ENCODE measurements at places on chromosomes 2 and 18.

DNA sequence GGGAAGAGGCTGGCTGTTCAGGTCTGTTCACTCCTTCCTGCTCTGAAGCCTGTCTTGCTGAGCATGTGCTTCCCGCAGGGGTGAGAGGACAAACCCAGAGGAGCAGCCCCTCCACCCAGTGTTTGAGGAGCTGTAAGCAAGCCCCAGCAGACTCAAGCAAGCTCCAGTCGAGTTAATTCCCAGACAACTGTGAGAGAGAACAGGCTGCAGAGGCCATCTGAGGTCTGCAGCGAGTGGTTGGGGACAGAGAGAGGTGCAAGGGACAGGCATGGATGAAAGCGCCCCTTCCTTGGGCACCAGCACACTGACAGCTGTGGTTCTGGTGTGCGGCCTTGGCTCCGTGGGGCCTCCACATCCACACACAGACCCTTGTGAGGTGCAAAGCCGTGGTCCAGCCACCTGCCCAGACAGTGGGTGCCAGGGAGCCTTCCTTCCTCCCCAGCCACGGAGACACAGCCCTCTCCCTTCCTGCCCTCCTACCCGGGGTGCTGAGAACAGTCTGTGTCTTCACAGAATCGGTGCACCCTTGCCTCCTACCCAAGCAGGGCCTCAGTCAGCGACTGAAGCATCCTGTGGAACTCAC, 36.2 kb downstream of the MAL start:
- DNase-seq: no peak

- no peak for DNase-seq
Measured at GRCh38 chr18:2083691-2084090, 487.6 kb downstream of the METTL4 start.

- DNase-seq: no peak
Measured at GRCh38 chr2:205284334-205284733, 398.0 kb upstream of the NRP2 start.

DNA sequence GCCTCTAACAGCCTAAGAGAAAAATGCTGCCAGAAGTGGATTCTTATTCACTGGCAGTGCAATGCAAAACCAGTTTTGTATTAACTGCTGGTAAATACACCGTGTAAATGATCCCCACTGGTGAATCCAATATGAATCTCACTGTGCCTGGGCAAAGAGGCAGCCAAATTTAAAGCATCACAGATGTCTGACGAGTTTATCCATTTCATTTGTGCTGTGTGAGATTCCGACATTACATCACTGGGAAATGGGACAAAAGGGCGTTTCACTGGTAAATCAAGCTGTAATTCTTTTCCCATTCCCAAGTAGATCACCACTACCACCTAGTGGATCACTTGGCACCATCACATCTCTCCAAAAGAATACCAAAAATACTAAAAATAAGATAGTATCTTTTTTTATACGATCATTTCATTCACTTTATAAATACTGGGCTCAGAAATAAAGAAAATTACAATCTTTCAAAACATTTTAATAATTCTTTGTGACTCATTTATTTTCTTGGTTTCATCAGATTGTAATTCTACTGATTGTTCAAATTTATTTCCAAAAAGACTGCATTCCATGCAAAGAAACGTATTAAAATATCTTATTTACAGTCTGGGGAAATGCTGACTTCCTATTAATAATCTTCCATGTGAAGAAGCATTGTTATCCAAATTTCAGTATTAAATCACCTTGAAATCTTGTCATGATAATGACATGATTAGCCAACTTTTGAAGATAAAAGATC, 125.6 kb downstream of the GRB14 start:
- peak; percentile 14 for DNase-seq
